ENCODE measurements at places on chromosomes 2 and 18.

DNA sequence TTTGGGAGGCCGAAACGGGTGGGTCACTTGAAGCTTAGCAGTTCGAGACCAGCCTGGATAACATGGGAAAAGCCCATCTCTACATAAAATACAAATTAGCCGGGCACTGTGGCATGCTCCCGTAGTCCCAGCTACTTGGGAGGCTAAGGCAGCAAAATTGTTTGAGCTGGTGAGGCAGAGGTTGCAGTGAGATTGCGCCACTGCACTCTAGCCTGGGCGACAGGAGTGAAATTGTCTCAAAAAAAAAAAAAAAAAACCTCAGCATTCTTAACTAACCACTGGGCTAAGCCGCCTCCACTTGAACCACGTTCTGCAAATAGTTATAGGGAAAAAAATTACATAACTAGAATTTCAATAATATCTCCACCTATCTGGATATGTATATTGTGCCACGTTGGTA, 2.3 kb downstream of the FOXI3 start:
- no peak for DNase-seq

DNA sequence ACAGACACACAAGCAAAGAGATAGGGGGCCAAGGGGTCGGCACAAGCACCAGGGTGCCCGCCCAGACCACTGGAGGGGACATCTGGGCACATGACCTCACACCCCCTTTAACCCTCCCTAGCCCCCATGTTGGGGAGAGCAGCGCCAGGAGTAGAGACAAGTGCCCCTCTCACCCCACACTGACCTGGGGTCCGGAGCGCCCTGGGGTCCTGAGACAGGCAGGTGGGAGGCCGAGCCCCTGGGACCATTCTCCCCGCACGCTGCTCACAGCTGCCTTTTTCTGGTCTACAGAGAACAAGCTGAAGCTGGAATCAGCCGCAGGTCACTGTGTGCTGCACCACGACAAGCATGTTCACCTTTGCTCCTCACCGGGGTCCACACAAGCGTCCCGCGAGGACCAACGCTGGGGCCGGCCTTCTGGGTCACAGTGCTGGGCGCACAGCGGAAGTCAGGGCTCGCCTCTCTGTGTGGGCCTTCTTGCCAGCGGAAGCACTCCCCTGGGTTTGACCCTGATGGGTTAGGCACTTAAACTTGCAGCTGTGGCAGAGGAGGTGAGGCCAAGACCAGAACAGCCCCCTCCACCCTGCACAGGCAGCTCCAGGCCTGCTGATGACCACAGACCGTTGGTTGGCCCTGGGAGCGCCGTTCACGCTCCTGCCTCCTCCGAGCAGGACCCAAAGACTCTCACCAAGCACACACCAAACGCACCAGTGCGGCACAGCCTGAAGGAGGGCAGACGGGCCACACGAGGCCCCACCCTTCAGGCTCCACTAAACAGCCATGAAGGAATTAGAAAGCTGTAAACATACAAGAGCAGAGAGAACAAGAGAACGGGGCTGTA, 275.3 kb downstream of the EIPR1 start:
- no peak for DNase-seq

- DNase-seq = no peak
Measured at GRCh38 chr2:209578394-209579001, 154.7 kb downstream of the MAP2 start.

DNA sequence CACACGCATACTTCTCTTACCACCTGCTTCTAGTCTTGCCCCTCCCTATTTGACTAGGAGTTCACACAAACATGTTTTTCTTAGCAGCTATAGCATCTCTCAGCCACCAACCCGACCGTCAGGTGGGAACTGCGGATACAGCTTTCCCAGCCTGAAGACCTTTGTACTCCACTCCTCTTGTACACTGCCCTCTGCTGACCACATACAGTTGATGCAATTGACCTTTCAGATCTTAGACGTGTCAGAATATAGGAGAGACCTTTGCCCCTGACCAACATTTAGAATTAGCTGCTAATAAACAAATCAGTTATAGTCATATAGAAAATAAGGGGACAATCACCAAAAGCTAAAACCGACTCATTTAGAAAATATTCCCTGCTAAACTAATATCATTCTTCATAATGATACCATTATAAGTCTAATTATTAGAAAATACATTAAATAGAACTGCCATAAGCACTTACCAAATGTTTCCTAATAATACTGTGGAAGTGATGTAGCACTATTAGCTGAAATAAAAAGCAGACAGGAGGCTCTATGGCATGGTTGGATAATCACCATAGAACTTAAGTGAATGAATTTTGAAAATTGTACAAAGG, 208.4 kb downstream of the RAD51AP2 start:
- DNase-seq = no peak

DNA sequence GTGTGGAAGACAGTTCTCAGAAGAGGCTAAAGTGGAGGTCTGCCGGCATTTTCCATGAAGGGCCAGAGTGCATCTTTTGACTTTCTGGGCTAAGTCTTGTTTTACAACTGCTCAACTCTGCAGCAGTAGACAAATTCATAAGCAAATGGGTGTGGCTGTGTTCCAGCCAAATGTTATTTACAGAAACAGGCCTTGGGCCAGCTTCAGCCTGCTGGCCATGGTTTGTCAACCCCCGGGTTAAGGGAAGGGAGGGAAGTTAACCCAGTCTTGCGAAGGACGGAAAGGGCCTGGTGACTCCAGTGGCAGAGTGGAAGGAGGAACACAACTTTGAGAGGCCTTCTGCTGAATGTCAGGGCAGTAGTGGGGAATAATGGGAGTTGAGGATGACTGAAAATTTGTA, 34.3 kb upstream of the NCKAP5 start:
- DNase-seq = no peak

GRCh38 chr18:43606795-43607194, 329.5 kb upstream of the SYT4 start:
- DNase-seq = no peak

GRCh38 chr2:240624950-240625621, at the start of gene GPR35:
GPR35 (plus strand) TSS chr2:240625480; CDS start chr2:240629953, 4,473 bp downstream.
- peak; percentile 91 for DNase-seq

DNA sequence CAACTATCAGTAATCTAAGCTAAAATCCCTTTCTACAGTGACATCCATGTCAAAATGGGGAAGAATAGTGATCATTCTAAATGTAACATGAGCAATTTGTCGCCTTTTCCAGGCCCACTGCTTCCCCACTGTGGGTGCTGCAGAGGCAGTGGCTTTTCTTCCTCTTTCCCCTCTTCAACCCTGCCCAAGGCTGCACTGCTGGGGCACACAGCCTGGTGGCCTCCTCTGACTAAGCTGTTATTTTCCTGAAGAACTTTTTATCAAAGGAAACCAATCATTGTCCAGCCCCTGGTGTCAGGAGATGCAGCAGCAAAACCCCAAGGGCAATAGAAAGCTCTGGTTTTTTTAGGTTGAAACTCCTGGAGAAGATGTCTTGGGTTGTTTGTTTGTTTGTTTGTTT, 117.6 kb upstream of the KLF7 start:
- no peak for DNase-seq

DNA sequence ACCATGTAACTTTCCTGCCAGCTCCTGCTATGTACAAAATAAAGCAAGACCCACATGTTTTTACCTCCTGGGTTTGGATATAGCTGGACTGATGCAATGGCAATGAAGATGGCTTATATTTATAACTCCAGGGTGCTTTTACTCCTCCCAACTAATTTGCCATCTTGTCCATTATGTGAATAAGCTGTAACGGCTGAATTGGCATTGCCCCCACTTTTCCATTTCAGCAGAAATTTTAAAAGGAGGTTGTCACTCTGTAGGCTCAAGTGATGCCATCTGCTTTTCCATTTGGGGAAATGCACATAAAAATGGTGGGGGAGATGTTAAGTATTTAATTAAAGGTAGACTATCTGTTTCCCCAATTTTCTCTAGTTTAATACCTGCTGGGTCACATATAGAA, 345.5 kb downstream of the ERBB4 start:
- no peak for DNase-seq

DNA sequence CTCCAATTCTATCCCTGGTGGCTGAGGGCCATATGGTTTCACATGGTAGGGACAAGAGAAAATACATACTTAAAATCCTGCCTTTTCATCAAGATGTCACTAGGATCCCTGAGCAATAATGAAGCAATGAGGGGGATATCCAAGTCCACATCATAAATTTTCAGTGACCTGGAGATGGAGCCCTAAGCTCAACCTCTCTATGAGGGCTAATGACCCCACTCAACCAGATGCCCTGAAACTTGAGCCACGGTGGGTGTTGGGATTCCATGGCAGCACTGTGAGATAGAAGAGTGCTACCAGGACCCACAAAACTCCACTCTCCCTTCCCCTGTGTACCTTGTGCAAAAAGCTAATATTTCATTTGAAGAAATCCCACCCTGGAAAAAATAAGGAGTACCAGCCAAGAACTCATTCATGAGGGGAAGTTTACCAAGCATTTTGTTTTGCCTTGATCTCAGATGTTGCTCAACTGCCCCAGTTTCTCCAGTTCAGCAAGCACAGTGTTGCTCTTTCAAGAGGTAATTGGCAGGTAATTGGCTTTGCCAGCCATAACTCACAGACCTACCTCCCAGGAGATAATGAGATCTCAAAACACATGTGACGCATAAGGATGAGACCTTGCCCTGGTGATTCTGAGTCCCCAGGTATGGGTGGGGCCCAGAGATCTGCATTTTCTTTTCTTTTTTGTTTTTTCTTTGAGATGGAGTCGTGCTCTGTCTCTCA, 51.0 kb upstream of the TTC39C start:
- no peak for DNase-seq

- no peak for DNase-seq
Measured at GRCh38 chr2:2636813-2637212, 305.7 kb upstream of the MYT1L start.

DNA sequence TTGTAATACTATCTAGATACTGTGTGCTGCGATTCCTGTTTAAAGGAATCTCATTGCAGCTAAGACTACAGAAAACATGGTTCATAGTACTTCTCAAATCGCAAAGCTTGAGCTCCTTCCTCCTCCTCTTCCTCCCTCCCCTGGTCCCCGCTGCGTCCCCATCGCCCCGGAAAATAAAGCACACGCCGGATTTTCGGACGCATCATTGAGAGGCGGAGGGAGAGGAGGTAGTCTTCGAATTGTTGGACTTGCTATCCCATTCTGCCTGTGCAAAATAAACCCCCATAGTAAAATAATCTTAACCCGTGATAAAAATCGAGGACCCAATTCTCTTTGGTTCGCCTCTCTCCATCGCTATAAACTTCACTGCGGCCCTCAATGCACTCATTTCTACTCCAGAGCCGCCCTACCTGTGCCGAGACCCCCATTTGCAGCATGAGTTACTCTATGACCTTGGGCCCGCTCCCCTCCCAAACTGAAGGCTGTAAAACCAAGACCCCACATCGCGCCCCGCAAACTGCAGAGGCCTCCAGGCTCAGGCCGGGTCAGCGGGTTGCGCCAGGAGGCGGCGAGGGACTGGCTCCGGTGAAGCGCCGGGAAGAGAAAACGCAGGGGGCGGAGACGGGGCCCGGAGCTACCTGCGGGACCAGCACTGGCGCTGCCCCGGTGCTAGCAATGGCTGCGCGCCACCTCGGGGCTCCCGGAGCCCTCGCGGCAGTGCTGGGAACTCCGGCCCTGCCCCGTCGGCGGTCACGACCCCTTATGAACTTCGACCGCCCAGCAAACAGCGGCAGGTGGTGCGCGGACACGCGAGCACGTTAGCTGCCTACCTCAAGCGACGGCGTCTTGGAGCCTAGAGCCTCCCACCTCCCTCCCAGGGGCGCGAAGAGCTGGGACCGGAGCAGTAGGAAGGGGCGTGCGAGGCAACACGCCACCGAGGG, 649 bp downstream of the ESCO1 start:
- DNase-seq = peak; percentile 68

DNA sequence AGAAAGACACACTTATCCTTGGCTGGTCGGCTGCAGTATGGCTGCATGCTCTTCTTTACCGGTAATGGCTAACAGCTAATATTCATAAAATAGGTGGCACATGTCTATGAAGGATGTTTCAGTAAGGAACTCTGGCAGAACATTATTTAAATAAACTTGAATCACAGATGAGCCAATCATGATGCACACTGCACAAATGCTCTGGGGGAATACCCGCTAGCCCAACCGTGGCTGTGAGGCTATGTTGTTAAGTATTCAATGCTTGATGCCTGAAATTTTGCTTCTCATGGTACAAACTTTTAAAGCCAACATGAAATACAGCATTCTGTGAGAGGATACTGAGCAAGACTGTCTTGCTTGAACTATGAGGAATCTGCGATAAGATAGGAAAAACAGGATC, 505.8 kb downstream of the ZEB2 start:
- no peak for DNase-seq

- DNase-seq = no peak
Measured at GRCh38 chr2:24552836-24553235, 61.8 kb downstream of the NCOA1 start.

- DNase-seq = peak; percentile 48
Measured at GRCh38 chr2:239720361-239721360, 304.5 kb downstream of the NDUFA10 start.

- no peak for DNase-seq
Measured at GRCh38 chr2:235263205-235264120, 230.4 kb upstream of the AGAP1 start.

DNA sequence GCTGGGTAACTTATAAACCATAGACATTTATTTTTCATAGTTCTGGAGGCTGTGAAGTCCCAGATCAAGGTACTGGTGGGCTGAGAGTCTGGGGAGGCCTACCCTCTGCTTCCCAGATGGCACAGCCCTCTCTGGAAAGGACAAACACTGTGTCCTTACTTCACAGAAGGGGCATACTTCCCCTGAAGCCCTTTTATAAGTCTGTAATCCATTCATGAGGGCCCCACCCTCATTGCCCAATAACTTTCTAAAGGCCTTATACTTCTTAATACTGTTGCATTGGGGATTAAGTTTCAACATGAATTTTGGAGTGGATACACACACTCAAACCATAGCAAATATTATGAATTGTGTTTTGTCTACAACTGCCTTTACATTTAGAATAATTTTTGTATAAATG, 36.0 kb downstream of the ATIC start:
- DNase-seq = no peak

DNA sequence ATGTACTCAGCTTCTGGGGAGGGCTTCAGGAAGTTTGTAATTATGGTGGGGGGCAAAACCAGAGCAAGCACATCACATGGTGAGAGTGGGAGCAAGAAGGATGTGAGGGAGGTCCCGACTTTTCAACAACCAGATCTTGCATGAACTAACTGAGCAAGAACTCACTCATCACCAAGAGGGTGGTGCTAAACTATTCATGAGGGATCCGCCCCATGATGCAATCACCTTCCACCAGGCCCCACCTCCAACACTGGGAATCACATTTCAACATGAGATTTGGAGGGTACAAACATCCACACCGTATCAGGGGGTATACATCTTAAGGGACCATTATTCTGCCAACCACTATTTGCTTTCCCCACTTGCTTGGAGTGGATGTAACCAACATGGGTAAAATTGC, 209.6 kb upstream of the HNRNPA3 start:
- DNase-seq = no peak

- DNase-seq = no peak
Measured at GRCh38 chr18:2532797-2533196, 38.5 kb downstream of the METTL4 start.

DNA sequence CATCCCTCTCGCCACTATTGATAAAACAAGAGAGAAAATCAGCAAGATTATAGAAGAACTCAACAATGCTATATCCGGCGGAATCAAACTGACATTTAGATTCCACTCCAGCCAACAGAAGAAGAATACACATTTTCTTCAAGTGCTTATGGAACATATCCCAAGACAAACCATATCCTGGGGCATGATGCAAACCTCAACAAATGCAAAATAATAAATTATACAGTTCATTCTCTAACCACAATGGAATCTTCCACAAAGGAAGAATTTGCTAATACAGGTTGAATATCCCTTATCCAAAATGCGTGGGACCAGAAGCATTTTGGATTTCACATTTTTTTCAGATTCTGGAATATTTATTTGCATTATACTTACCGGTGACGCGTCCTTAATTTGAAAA, 51.4 kb upstream of the YPEL5 start:
- DNase-seq = no peak

Data from activated effector memory CD4-positive, alpha-beta T cell treated with anti-CD3 and anti-CD28 coated beads, Interleukin-2, amount 50 U/mL, for 16 hours (primary cell).